Stimulated activated CD4-positive, alpha-beta T cell treated with anti-CD3 and anti-CD28 coated beads, Interleukin-1b, Interleukin-23, amount 100 ng/mL, for 1 hour (primary cell): ENCODE measurements at places on chromosomes 3 and 15.

- DNase-seq, result no peak
These were observed 40.0 kb downstream of the SLC6A11 start for GRCh38 chr3:10855871-10856662.

- no peak for DNase-seq
These were observed 103.0 kb downstream of the PGPEP1L start for GRCh38 chr15:98904544-98904943.

DNA sequence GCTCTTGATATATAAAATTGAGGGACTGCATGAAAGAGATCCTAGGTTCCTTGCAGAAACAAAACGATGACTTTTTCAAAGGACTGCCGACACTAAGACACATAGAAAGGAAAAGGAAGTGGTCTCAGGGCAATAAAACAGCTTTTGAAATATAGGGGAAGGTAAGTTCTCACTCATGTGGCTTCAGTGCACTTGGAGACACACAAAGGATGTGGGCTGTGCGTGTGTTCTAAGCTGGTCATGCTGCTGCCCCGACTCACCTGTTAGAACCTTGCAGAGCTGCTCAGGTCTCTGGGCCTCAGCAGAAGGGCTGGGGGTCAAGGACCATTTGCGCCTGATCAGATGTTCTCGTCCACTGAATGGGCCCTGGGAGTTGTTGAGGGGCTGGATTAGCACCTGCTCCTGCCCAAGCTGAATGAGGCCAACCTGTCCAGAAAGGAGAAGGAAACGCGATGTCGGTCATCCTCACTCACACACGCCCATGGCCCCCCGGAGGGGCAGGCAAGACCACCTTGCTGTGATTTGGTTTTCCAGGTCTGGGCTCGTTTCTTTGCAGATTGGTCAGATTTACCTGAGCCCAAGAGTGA, 11.1 kb downstream of the ADAMTS17 start:
- DNase-seq, result no peak

- no peak for DNase-seq
These were observed 2.6 kb upstream of the HYAL2 start for GRCh38 chr3:50325113-50325480.

GRCh38 chr3:188734395-188734794, 437.4 kb upstream of the TPRG1 start:
- DNase-seq, result no peak

DNA sequence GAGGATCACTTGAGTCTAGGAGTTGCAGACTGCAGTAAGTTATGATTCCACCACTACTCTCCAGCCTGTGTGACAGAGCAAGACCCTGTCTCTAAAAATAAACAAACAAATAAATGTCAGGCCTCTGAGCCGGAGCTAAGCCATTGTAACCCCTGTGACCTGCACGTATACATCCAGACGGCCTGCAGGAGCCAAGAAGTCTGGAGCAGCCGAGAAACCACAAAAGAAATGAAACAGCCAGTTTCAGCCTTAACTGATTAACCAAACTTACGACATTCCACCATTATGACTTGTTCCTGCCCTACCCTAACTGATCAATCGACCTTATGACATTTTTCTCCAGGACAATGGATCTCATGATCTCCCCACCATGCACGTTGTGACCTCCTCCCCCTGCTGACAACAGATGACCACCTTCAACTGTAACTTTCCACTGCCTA, 32.5 kb upstream of the ZKSCAN7 start:
- DNase-seq, result no peak

GRCh38 chr3:38626171-38626570, 23.3 kb downstream of the SCN5A start:
- DNase-seq, result no peak

DNA sequence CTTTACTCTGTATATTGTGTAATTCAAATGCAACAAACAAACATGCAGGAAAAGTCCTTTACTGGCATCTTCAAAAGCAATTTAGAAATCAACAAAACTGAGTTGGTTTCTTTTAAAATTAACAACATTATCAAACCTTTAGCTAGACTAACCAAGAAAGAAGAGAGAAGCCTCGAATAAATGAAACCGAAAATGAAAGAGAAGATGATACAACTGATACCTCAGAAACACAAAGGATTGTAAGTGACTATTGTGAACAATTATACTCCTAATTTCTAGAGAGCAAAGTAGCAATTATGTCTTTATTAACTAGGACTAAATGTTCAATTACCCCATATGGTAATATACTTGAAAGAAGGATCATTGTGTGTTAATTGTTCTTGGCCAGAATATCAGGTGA, 49.2 kb upstream of the P3H2 start:
- DNase-seq, result no peak

DNA sequence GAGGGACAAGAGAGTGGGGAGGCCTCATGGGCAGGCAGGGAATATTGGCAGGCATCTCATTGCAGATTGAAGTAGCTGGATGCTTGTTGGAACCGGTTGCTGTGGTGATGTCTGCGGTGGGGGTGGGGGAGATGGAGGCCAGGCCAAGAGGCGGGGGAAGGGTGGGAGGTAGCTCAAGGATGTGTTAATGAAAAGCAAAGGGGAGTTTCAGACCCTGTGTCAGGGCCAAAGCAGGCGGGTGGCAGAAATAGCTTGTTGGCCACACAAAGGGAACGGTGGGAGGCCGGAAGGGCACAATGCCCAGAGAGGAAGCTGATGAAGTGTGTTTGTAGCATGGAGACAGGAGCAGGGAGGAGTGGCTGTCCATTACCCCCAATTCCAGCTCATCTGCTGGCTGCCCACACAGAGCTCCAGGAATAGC, 28.0 kb downstream of the CCDC33 start:
- no peak for DNase-seq

DNA sequence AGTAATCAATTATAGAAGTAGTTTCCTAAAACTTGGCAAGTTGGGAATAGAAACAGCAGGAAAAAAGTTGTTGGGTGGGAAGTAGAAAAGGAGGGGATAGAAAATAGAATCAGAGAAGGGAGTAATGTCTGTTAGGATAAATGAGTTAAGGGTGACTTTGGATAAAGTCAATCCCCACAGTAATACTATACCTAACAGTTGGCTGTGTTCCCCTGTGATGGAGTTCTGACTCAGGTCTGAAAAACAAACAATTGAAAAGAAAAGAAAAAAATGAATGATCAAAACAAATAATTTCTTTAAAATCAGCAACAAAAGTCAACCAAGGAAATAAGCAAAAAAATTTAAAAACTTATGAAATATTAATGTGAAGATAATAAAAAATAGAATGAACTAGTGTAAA, 50.3 kb downstream of the EMC4 start:
- DNase-seq, result no peak

GRCh38 chr3:10268930-10269329, 20.7 kb downstream of the TATDN2 start:
- no peak for DNase-seq

GRCh38 chr3:54850484-54851018, 77.3 kb downstream of the LRTM1 start:
- no peak for DNase-seq

DNA sequence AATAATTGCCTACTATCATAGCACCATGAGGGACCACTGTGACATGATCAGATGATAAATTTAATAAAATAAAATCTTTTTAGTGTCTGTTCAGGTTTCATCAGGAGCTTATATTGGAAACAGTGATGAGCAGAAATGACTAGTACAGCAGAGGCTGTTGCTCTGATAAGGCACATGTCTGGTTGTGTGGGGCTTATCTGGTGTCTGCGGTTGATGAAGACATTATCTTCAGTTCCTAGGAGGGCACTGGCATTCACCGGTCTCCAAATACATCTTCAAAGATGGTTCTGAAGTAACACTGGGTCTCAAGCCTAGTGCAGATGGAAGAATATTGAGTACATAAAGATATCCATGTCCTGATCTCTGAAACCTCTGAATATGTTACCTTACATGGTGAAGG, 125.3 kb downstream of the SUCNR1 start:
- DNase-seq, result no peak

- no peak for DNase-seq
These were observed 28.4 kb upstream of the P2RY12 start for GRCh38 chr3:151412989-151413388.

- no peak for DNase-seq
These were observed 65.2 kb downstream of the FHIT start for GRCh38 chr3:61186030-61186429.

DNA sequence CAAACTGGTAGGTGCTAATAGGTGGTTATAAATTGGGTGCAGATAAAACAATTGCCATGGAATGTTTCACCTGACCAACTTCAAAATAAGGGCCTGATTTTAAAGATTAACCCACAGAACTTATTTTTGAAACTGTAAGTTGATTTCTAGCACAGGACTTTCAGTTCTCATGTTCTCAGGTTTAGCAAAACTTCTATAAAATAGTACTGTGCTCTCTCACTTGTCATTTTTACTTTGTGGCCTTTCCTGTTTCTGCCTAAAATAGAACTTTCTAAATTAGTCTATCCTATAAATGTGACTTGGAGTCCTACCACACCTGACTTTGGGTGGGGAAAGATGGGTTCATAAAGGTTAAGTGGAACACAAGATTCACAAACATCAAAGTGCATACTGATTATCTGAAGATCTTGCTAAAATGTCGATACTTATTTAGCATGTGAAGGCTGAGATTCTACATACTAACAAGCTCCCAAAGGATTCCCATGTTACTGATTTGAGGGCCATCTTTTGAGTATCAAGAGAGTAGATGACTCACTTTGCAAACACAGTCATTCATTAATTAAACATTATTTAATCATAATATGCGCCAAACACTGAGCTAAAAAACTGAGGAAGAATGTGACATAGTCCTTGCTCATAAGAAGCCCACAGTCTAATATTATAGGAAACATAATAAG, 38.6 kb downstream of the BTLA start:
- DNase-seq, result no peak

DNA sequence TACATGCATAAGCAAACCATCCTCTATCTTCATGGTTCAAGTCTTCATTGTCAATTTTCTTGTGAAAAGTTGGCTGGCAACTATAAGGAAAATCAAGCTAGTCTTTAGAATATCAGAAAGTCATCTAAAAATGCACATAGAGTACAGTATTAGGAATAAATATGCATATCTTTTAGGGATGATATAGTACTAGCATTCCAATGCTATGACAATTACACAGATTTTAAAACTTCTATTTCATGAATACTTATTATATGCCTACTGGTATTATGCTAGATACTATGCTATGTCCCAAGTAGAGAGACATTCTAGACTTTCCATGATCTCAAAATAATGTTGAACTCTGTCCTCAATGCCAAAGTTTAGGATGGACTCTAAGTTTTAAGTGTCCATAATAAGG, 81.3 kb upstream of the NAALADL2 start:
- DNase-seq, result no peak

DNA sequence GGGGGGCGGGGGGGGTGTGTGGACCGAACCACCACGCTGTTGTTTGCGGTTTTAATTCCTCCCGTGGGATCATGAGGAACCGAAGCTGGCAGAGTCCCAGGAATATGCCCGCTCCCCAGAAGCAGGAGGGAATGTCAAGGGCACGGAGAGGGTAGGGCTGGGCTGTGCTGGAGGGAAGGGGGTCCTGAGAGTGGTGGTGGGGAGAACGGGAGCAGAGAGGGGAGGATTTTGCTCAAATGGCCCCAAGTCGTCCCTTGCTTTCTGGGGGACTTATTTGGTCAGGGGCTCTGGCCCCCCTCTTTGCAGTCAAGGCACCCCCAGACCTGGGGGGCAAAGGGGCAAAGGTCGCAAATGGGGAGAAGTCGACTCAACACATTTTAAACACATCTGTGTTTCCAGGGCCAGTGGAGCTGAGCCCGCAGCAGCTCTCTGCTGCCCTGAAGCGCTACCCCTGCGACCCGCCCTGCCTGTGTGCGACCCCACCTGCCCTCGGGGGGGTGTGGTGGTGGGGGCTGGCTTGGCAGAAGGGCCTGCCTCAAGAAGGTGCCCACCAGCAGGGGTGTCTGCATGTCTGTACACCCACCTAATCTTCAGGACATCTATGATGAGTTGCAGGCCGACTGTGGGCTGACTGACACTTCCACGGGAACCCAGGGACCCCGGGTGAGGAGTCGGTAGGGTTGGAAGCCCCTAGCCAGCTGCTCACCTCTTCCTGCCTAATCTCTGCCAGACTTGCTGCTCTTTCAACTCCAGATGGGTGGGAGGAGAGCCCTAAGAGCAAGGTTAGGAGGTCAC, 602 bp upstream of the ATP2B2 start:
- DNase-seq, result no peak

GRCh38 chr15:93703092-93703739, 528.1 kb upstream of the MCTP2 start:
- DNase-seq, result no peak

- DNase-seq, result no peak
These were observed at the start of gene LSAMP for GRCh38 chr3:116445311-116445841. Gene LSAMP, minus strand, starts transcription at chr3:116445487.

- no peak for DNase-seq
These were observed 27.2 kb upstream of the UBE2Q2 start for GRCh38 chr15:75815811-75816719.

GRCh38 chr3:61572879-61573278, 11.5 kb downstream of the PTPRG start:
- DNase-seq, result no peak

- no peak for DNase-seq
These were observed 225.8 kb upstream of the UMPS start for GRCh38 chr3:124504332-124505059.

GRCh38 chr3:112604536-112604935, 36.4 kb downstream of the CCDC80 start:
- no peak for DNase-seq

DNA sequence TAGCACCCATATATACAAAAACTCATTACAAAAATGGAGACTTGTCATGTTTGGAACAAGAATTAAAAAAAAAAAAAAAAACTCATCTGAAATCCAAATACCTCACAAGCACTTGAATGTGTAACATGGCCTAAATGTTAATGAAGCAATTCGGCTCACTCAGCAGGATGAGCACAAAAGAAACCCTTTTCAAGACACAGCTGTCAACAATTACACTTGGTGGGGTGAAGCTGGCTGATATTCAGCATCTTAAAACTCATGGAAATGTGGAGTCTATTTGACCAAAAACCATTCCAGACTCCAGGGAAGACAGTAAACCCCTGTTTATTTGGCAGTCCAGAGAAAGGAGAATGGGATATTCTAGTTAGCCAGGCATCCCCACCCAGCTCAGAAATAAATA, 205.4 kb upstream of the TSC22D2 start:
- DNase-seq, result no peak

DNA sequence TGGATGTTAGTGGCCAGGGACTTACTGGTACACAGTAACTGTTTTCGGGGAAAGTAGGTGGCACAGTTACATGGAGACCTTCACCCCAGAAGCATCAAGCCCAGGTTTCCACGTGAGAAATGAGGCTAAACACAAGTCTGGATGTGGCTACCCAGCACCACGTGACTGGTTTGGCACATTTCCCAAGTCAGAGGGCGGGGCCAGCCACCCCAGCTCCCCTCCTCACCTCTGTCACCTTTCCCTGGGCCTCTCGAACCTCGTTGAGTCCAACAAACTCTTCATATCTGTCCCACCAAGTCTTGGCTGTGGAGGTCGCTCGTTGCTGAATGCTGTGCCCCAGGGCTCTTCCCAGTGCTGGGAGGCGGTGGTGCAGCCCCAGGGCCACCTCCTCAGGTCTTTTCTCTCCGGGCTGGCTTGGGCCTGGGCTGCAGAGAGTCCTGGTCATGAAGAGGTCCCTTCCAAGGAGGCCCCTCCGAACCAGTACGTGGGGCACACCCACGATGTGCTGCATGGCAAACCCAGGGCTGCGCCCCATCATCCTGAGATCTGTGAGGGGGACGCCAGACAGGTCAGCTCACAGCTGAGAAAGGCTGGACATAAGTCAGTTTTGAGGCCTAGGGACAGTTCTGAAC, 4.8 kb upstream of the PLXNB1 start:
- DNase-seq, result no peak
